ENCODE measurements at places on chromosomes 1 and 21. TPM values are rescaled to one million over a fixed set of nuclear protein-coding genes. Genes with fewer than 3 reads are reported as not detected.

Gene KRTAP7-1
- not detected for total RNA-seq

GRCh38 chr21:33908760-33909159, 6.8 kb downstream of the ATP5PO start:
- no peak overlapping the region for H3K4me3 ChIP-seq
- no peaks in the 10 kb centered on the region for H3K27me3 ChIP-seq
- H3K36me3 ChIP-seq = peaks cover 25% of the 10 kb centered on the region
- no peak overlapping the region for H3K27ac ChIP-seq

DNA sequence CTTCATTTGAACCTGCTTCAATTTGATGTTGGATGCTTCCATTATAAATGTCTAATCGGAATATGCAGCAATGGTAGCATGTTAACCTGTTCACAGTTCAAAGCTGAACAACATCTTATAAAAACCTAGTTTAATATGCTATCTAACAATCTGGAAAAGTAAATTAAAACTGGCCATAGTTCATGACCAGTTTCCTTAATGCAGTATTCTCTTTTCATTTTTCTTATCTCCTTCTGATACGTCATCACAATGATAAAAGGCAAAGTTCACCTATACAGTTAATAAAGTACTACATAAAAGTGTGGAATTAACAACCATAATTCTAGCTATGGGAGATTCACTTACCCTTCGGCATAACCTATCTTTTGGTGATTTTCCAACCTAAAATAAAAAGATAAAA, 65.1 kb downstream of the IARS2 start:
- DNase-seq = no peak
- no peak overlapping the region for H3K4me3 ChIP-seq
- no peaks in the 10 kb centered on the region for H3K4me1 ChIP-seq
- H3K36me3 ChIP-seq = no peaks in the 10 kb centered on the region
- peak overlapping the region; percentile 15 for H3K27ac ChIP-seq
- no peaks in the 10 kb centered on the region for H3K27me3 ChIP-seq

- H3K4me1 ChIP-seq = no peaks in the 10 kb centered on the region
- no peak overlapping the region for H3K4me3 ChIP-seq
- no peaks in the 10 kb centered on the region for H3K27me3 ChIP-seq
- DNase-seq = no peak
Measured at GRCh38 chr1:183323849-183324683, 94.1 kb downstream of the NMNAT2 start.

- no peak overlapping the region for H3K27ac ChIP-seq
- H3K36me3 ChIP-seq = no peaks in the 10 kb centered on the region
- no peaks in the 10 kb centered on the region for H3K4me1 ChIP-seq
- H3K27me3 ChIP-seq = no peaks in the 10 kb centered on the region
- DNase-seq = peak; percentile 50
Measured at GRCh38 chr21:34367320-34367935, 3.6 kb downstream of the KCNE2 start.

GRCh38 chr1:197312163-197312562, 44.1 kb downstream of the CRB1 start:
- H3K36me3 ChIP-seq = no peaks in the 10 kb centered on the region
- no peaks in the 10 kb centered on the region for H3K27me3 ChIP-seq
- no peak for DNase-seq
- H3K4me3 ChIP-seq = no peak overlapping the region

DNA sequence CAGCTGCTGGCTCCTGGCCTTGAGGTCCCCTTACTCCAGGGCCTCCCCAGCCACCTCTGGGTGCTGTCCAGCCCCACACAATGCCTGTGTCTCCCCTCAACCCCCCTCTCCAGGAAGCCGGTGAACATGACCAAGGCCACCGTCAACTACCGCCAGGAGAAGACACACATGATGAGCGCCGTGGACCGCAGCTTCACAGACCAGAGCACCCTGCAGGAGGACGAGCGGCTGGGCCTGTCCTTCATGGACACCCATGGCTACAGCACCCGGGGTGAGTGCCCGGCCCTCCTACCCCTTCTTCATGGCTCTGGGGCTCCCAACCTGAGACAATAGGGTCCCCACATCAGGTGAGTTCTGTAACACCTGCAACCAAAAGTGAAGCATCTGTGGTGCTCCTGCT, 55.4 kb downstream of the PTPRU start:
- H3K36me3 ChIP-seq = no peaks in the 10 kb centered on the region
- no peaks in the 10 kb centered on the region for H3K27me3 ChIP-seq
- H3K27ac ChIP-seq = no peak overlapping the region
- no peak for DNase-seq

Gene EPHA2
- 40.8 TPM for total RNA-seq

DNA sequence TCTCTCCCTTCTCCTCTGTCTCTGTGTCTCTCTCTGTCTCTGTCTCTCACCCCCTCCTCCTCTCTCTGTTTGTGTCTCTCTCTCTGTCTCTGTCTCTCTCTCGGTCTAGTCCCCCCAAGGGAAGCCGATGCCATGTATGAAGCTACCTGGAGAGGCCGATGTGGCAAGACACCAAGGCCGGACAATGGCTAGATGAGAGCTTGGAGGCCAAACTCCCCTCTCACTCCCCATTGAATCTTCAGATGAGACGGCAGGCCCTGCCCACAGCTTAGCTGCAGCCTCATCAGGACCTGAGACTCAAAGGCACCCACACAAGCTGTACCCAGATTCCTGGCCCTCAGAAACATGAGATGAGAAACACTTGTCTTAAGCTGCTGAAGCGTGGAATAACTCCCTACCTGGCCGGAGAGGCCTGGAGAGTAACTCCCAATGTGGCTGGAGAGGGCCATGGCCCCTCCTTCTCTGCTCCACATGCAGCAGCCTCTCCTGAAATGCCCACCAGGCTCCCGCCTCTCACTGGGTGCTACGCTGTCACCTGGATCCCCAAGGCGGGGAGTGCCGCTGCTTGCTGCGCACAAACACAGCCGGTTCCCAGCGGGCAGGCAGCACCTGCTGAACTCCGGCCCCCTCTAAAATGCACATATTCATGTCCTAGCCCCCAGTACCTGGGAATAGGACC, 7.8 kb upstream of the ACTRT2 start:
- H3K4me3 ChIP-seq = no peak overlapping the region
- no peaks in the 10 kb centered on the region for H3K4me1 ChIP-seq
- no peak for DNase-seq
- peaks cover 3% of the 10 kb centered on the region for H3K27me3 ChIP-seq
- no peaks in the 10 kb centered on the region for H3K36me3 ChIP-seq

- H3K27me3 ChIP-seq = no peaks in the 10 kb centered on the region
- H3K4me1 ChIP-seq = no peaks in the 10 kb centered on the region
Measured at GRCh38 chr21:44434936-44435635, 20.2 kb upstream of the LRRC3 start.

- H3K36me3 ChIP-seq = no peaks in the 10 kb centered on the region
- H3K4me3 ChIP-seq = no peak overlapping the region
- DNase-seq = no peak
- no peaks in the 10 kb centered on the region for H3K27me3 ChIP-seq
- no peaks in the 10 kb centered on the region for H3K4me1 ChIP-seq
Measured at GRCh38 chr1:59100708-59101374, 196.1 kb upstream of the FGGY start.

DNA sequence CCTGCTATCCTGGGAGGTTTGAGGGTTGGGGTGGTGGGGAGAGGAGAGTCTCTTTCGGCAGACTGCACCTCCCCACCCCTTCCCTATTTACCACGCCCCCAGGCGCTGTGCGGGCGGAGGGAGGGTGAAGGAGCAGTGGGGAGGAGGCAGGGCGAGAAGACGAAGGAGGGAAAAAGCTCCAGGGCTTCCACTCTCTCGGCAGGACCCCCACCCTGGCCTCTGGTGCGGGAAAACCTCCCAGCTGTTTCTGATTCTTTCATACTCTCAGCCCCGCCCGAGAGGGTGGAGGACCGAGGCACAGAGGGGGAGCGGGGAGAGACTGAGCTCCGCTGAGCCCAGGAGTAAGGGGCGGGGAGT, 866 bp upstream of the WNT2B start:
- peak overlapping the region; percentile 68 for H3K4me3 ChIP-seq
- peaks cover 23% of the 10 kb centered on the region for H3K27me3 ChIP-seq
- no peak overlapping the region for H3K27ac ChIP-seq
- H3K36me3 ChIP-seq = no peaks in the 10 kb centered on the region

Gene ILDR2
- 2.7 TPM for total RNA-seq

Gene VASH2
- total RNA-seq = 1.6 TPM

DNA sequence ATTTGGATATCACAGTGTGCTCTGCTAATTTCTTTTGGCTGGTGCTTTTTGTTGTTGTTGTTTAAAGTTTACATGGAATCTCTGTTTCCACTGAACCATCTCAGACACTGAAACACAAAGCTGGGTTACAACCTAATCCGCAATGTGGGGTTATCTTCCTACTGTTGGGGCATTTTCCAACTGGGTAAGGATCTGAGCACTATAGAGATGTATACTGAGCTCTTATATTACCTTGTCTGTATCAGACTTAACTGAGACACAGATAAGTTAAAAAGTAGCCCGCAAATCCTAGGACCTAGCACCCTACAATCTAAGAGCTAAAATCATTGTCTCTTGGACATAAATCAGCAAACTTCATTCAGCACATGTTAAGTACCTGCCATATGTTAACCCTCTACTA, 169.2 kb downstream of the LTN1 start:
- no peaks in the 10 kb centered on the region for H3K36me3 ChIP-seq
- H3K4me3 ChIP-seq = no peak overlapping the region
- no peak for DNase-seq
- peak overlapping the region; percentile 50 for H3K27ac ChIP-seq
- H3K27me3 ChIP-seq = no peaks in the 10 kb centered on the region

DNA sequence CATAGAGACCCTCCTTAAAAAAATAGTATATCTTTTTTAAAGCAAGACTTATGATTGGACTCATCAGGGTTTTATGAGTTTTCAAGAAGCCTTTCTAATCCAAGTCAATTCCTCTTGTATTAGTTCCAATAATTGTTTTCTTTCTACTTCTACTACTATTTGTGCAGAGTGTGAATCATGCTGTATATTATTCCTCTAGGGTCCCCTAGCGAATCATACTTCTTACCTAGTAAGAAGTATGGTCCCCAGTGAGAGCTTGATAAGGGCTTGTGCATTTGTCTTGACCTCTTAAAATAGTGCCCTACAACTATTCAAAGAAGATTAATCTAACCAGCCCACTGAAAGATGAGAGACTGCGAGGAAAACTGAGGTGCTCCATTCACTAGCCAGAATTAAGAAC, 715.7 kb upstream of the ZP4 start:
- H3K4me1 ChIP-seq = no peaks in the 10 kb centered on the region
- DNase-seq = no peak
- H3K4me3 ChIP-seq = no peak overlapping the region
- no peaks in the 10 kb centered on the region for H3K27me3 ChIP-seq

Gene DISP3
- 0.10 TPM for total RNA-seq

DNA sequence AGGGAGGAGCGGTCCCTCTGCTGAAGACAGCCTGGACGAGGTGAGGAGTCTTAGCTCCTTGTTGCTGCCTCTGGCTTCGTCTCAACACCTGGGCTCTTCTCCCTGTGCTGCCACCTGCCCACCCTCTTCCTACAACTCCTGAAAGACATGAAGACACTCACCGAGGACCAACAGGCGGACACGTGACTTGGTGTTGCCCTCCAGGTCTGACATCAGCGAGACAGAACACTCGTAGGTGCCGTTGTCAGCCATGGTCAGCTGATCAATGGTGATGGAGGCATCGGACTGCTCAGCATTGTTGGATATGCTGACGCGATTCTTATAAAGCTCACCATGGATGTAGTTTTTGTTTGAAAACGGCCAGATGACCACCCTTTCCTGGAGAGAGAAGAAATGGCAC, 21.4 kb downstream of the GPA33 start:
- no peak overlapping the region for H3K27ac ChIP-seq
- DNase-seq = no peak
- H3K4me1 ChIP-seq = peaks cover 8% of the 10 kb centered on the region
- no peaks in the 10 kb centered on the region for H3K27me3 ChIP-seq

GRCh38 chr1:70915258-70916033, 132.2 kb downstream of the PTGER3 start:
- no peaks in the 10 kb centered on the region for H3K4me1 ChIP-seq
- no peaks in the 10 kb centered on the region for H3K27me3 ChIP-seq
- no peak overlapping the region for H3K27ac ChIP-seq
- no peak for DNase-seq
- H3K36me3 ChIP-seq = no peaks in the 10 kb centered on the region

Gene NBPF10
- 1.9 TPM for total RNA-seq

DNA sequence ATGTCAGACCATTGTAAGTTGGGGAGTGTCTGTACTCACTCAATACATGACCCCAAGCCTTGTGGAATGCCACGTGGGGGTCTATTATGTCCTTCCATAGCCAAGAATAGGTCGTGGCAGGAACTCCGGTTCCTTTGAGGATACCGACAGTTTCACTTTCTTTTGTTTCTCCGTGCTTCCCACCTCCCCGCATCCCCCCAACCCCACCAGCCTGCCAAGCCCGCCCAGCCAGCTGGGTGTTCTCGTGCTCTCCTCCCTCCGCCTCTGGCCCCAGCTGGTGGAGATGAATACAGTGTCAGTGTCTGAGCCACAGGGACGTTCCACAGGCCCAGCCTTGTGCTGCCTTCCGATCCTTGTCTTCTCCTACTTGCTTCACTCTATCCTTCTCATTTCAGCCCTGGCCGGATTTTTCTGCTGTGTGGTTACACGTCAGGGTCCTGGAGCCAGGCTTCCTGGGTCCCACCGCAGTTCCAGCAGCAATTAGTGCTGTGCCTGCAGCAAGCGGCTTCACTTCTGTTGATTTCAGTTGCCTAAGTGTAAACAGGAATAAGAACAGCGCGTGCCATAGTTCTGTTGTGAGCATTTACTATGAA, 4.1 kb upstream of the AGTRAP start:
- H3K4me3 ChIP-seq = no peak overlapping the region
- peaks cover 4% of the 10 kb centered on the region for H3K4me1 ChIP-seq
- no peaks in the 10 kb centered on the region for H3K36me3 ChIP-seq
- peak; percentile 54 for DNase-seq
- H3K27me3 ChIP-seq = no peaks in the 10 kb centered on the region

- H3K4me3 ChIP-seq = no peak overlapping the region
- DNase-seq = no peak
- no peaks in the 10 kb centered on the region for H3K27me3 ChIP-seq
- no peaks in the 10 kb centered on the region for H3K36me3 ChIP-seq
- H3K4me1 ChIP-seq = no peaks in the 10 kb centered on the region
Measured at GRCh38 chr1:51950701-51951100, 39.8 kb downstream of the RAB3B start.

Gene DYNLT5
- 0.72 TPM for total RNA-seq

Gene KLHDC8A
- total RNA-seq = 0.44 TPM

- no peak overlapping the region for H3K27ac ChIP-seq
- H3K4me1 ChIP-seq = no peaks in the 10 kb centered on the region
- DNase-seq = no peak
- H3K27me3 ChIP-seq = no peaks in the 10 kb centered on the region
- H3K36me3 ChIP-seq = peaks cover 5% of the 10 kb centered on the region
Measured at GRCh38 chr1:111463029-111463683, 10.6 kb upstream of the C1orf162 start.

Gene RAVER2
- 43.0 TPM for total RNA-seq

DNA sequence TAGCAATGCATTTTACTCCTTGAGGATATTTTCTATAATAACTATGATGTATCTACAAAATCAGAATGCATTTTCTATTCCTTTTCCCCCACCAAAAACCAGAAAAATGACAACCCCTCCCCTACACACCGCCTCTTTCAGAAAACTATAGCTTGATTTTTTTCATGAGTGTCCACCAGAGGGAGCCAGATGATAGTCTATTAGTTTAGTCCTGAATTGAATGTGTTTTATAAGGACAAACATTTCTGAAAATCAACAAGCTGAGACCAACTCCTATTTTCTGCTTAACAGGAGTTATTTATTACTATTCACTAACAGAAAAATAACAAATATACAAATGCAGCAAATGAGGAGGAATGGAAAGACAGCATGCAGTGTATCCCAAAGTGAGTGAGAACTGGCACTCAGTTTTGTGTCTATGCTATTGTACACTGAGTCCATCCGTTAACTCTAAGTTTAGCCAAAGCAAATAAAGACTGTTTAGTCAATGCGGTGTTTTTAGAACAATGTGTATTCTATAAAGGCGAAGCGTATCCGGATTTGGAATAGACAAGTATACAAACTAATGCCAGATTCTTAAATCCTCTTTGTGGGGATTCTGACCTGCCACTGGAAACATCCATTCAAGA, 182.6 kb downstream of the VAV3 start:
- H3K36me3 ChIP-seq = no peaks in the 10 kb centered on the region
- no peaks in the 10 kb centered on the region for H3K27me3 ChIP-seq
- H3K27ac ChIP-seq = no peak overlapping the region
